Hepatic stellate cell (primary cell): ENCODE measurements at places on chromosomes 12 and 14.

DNA sequence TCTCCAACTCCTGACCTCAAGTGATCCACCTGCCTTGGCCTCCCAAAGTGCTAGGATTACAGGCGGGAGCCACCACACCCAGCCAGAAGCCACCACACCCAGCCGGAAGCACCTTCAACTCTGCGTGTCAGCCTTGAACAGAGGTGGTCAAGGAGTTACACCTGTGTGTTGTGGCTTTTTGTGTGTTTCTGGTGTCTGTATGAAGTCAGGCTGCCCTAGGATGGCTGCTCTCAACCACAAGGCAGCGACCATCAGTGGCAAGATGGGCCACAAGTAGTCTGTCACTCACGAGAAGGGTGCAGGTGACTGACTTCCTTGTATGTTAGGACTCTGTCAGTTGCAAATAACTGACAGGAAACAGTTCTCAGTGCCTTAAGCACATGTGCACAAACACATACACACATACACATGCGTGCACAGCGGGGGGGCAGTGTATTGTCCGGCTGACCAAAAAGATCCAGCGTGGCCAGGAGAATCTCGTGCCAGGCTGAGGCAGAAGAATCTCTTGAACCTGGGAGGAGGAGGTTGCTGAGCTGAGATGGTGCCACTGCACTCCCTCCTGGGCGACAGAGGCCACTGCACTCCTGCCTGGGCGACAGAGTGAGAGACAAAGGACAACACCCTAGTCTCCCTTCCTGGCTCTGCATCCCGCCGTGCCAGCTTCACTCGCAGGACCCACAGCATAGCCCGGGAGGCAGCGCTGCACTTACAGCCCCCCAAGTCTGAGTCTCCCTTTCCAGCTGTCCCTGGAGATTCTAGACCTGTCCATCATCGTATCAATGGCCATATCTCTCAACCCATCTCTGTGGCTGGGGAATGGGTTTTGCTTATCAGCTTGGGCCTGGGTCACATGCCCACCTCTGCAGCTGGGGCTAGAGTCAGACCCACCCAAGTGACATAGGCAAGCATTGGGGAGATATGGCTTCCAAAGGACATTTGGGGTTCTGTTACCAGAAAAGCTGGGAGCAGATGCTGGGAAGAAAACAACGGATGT lies 13.7 kb downstream of the P2RX4 start:
- DNase-seq: no peak

- no peak for DNase-seq
Observed at GRCh38 chr12:24631676-24632426, 317.1 kb downstream of the BCAT1 start.

DNA sequence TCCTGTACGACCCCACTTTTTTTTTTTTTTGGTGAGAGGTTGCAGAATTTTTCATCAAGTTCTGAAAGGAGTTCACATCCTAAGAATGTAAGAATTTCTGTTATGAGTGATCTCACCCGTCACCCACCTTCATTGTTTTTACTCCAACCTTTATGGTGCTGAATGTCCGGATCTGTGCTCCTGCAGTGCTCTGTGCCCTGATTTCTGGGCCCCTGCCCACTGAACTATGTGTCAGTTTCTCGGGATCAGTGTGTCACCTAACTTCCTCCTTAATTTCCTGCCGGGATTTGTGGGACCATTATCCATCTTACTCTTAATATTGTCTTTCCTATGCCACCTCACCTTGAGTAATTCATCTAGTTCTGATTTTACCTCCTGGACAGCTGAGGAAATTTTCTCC lies 11.6 kb downstream of the RASSF8 start:
- DNase-seq: no peak

DNA sequence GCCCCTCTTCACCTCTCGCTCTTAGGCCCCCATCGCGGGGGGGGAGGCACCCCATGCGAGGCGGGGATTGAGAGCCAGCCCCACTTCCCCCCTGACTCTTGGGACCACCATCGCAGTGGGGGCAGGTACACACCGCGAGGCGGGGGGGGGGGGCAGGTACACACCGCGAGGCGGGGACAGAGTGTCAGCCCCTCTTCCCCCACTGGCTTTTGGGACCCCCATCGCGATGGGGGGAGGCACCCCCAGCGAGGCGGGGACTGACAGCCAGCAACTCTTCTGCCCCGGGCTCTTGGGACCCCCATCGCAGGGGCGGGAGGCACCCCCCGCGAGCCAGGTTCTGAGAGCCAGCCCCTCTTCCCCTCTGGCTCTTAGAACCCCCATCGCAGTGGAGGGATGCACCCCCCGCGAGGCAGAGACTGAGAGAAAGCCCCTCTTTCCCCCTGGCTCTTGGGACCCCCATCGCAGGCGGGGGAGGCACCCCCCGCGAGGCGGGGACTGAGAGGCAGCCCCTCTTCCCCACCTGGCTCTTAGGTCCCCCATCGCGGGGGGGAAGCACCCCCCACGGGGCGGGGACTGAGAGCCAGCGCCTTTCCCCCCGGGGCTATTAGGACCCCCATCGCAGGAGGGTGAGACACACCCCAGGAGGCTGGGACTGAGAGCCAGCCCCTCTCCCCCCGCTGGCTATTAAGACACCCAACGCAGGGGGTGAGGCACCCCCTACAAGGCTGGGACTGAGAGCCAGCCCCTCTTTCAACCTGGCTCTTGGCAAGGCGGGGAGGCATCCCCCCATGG lies 196.5 kb upstream of the PZP start:
- DNase-seq: no peak

DNA sequence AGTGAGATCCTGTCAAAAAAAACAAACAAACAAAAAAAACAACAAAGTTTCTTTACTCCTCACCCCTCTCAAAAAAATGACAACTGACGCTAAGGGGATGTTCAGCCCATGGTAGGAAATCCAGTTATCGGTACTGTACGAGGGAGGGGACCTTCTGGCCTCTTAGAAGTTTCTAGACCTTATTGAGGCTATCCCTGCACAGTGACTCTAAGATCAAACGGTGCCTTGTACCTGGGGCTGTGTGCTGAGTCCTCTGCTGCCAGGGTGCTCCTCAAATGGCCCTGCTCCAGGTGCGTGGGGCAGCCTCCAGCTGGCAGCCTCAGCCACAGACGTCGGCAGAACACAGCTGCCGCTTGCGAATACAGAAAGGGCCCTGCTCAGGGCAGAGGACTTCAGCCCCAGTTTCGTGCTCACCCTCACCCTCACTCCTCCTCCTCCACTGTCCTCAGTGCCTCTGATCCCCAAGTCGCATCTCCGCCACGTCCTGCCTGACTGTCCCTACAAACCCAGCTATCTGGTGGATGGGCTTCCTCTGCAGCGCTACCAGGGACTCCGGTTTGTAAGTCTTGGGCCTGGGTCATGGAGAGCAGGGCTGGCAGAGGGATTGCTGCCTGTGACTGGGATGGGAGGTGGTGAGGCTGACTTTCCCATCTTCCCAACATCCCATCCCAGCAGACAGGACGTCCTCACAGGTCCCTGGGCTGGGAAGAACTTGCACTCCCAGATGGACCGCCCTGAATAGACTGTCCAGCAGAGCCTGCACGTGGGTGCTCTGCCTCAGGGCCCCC lies 90.9 kb downstream of the B4GALNT3 start:
- DNase-seq: no peak

DNA sequence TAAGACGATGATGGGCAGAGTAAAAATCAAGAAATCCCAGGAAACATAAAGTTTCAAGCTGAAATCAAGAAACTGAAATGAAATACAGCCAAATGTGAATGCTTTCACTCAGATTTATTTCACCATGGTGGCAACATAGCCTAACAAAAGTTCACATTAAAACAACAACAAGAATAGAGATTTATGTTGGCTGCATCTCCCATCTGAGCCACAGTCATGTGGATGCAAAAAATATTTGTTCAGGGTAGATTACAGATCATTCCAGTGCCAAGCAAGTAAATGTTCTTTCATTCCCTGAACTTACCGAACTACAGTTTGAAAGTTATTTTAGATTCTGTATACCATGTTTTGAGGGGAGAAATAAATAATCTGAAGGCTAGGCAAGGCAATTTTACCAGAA lies 159.9 kb upstream of the TMTC1 start:
- no peak for DNase-seq

GRCh38 chr12:25682421-25682820 lies 129.3 kb upstream of the LMNTD1 start:
- DNase-seq: no peak
